ENCODE measurements at places on chromosomes 2 and 18.

DNA sequence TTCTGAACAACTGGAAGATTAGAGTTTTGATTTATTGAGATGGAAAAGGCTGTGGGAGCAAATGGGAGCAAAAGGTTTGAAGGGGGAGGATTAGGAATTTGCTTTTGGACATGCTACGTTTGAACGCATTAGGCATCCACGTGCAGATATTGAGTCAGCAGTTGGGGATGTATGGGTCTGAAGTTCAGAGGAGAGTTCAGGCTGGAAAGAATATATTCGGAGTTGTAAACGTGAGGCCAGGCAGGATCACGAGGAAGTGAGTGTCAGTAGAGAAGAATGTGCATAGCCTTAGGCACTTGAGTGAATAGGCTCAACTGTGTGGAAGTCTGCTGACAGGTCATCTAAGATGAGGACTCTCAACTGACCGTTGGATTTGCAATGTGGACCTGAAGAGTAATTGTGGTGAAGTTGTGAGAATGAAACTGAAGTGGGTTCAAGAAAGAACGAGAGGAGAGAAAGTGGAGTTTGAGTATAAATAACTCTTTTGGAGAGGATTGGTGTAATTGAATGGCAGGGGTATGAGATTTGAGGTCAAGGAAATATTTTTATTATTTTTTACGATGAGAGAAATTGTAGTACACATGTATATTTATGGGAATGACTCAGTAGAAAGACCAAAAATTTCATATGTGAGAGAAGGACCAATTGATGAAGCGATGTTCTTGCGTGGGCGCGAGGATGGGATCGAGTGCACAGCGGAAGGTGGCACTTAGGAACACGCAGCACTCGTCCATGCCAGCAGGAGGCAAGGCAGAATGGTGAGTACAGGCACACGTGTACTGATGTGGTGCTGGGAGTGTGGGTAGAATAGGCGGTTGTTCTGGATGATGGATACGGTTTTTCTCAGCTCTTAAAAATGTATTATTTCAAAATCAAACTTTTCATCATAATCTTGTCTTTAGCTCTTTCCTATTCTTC, 40.5 kb upstream of the POLE4 start:
- DNase-seq = no peak

DNA sequence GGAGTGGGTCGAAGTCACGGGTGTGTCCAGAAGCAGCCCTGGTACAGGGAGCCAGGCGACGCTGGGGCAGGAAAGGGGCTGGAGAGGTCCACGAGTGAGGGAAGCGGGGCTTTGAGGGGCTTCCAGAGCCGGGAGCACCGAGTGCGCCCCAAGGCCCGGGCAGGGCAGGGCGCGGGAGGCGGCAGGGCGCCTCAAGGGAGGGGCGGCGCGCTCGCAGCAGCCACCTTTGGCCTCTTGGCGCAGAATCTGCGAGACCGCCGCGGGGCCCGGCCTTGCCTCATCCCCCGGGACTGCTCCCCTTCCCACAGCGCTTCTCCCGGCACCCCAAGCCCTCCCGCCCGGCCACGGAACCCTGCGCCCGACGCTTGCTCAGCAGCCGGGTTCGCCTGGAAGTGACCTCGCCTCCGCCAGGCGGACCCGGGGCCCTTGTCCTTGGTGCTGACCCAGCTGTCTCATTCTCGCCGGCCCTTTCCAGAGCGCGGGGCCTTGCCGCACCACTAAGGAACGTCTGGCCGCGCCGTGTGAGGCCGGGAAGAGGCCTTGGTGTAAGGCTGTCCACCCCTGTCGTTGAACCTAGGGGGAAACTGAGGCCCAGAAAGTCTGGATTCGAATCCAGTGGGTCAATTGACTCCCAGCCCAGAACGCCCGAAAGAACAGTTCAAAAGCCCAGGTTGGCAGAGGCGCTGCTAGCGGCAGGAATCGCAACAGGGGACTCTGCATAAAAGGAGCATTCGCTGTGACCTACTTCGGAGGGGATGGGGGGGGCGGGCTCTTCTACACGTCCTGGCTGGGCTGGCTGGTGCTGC, 584 bp upstream of the DNER start:
- peak; percentile 7 for DNase-seq

DNA sequence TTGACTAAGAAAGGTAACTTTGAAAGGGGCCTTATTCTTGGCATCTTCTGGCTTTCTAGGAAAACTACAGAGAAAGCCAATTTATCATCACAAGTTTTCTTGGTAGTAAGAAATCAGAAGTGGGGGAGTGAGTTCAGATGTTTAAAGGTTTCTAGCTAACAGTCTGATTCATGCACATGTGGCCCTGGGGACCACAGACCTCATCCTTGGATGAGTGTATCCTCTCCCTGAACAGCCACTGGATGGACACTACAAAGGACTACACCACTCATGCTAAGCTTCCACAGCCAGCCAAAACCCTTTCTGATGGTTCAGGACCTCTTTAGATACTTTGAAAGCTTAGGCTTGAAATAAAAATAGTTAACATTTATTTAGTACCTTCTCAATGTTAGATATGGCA, 218.3 kb upstream of the STK17B start:
- no peak for DNase-seq

- DNase-seq = no peak
Measured at GRCh38 chr18:57095884-57096283, 51.0 kb upstream of the BOD1L2 start.

- DNase-seq = no peak
Measured at GRCh38 chr2:105237045-105237765, 4.3 kb upstream of the GPR45 start.

DNA sequence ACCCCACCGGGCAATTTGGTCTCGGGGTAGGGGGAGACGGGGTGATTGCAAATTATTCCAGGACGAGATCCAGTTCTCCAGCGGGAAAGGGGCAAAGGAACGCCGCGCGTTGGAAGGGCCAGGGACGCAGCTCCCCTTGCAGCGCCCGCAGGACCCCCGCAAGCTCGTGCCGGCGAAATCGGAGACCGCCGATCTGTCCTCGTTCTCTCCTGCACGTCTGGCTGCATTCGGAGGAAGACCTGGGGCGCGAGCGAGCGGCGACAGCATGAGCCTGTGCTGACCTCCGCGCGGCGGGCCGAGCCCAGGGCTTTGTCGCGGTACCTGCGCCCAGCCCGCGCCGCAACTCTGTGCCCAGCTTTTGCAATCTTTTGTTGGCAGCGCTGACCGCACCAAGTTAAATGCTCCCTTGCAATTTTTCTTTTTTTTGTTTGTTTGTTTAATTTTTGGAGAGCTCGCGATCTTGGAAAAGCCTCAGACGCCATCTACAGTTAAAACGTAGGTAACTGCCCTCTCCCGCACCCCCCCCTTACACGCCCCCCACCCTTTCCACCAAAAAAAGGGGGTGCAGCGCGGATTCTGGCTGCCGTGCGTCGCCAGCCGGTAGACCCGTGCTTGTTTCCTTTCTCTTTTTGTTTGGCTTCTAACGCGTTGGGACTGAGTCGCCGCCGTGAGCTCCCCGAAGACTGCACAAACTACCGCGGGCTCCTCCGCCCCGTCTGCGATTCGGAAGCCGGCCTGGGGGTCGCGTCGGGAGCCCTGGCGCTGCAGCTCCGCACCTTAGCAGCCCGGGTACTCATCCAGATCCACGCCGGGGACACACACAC, 667 bp downstream of the TRIB2 start:
- peak; percentile 40 for DNase-seq

DNA sequence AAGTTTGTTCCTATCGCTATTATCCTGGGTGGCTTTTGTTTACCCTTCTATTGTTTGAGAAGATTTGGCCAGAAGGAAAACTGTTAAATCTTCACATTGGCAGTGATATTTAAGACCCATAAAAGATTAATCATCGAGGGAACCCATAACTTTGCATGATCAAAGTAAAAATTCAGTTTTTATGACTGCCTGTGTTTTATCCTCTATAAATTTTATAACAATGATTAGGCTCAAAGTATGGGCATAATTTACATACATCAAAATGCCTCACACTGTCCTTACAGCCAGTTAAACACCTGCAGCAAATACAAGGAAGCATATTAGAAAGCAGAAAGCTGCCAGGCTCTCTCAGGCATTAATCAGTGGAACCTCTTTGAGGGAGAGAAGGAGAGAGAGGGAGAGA, 289.1 kb downstream of the ICOS start:
- no peak for DNase-seq

- DNase-seq = no peak
Measured at GRCh38 chr2:129117434-129117833, 798.8 kb upstream of the HS6ST1 start.

DNA sequence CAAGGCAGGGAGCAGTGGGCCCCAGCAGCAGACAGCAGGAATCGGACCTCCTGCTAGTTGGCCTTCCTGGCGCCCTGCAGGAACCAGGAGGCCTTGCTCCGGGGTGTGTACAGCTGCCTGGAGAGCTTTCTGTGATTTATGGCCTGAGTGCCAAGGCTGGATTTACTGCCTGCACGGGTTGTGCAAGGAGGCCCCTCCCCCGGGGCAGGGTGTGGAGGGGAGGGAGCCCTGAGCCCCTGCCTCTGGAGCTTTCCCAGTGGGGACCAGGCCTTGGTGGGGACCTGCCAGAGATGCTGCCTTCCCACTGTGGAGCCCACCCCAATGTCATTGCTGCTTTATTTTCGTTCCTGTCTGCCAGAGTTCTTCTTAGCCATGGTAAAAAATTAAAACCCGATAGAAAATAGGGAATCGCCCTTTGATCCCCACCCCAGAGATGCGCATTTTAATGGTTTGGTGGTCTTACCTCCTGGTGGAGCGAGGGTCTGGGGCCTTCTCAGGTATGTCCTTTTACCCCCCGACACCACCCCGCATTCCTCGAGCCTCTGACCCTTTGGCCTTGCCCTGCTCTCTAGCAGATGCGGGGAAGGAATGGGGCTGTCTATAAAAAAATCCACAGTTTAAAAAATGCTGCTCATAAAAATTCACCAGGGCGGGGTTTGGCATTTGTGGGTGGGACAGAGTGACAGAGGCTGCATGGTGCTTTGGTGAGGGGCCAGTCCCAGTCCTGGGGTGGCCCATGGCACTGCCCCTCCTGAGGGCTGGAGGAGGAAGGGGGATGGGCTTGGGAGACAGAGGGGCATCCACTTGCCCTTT, 6.9 kb upstream of the RALB start:
- no peak for DNase-seq

GRCh38 chr2:96486696-96487095, 18.5 kb downstream of the NEURL3 start:
- no peak for DNase-seq

- no peak for DNase-seq
Measured at GRCh38 chr2:219998107-219998506, 370.7 kb downstream of the SLC4A3 start.

DNA sequence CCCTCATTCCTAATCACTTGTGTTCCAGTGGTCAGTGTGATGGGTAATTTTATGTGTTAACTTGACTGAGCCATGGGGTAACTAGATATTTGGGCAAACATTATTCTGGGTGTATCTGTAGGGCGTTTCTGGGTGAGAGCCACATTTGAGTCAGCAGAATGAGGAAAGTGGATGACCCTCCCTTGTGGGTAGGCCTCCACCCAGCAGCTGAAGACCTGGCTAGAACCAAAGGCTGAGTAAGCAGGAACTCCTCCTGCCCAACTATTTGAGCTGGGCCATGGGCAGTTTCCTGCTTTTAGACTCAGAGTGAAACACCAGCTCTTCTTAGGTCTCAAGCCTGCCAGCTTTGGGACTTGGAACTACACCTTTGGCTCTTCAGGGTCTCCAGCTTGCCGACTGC, 141.8 kb downstream of the ACKR3 start:
- no peak for DNase-seq

DNA sequence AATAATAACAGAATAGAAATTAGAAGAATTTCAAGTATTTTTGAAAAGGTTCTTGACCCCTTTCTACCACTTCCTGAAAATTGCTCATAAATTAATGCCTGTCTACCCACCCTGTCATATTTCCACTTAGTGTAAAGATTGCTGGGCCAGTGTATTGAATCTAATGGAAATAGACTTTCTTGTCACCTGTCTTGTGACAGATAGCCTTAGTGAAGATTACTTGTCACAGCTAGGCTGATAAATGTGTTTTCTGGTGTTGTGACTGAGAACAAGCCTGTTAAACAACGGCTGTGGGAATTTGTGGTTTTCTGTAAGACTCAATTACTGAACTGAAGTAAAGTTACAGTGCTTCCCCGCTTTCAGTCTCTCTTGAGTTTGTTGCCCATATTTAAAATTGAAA, 37.0 kb downstream of the PIK3C3 start:
- DNase-seq = no peak

DNA sequence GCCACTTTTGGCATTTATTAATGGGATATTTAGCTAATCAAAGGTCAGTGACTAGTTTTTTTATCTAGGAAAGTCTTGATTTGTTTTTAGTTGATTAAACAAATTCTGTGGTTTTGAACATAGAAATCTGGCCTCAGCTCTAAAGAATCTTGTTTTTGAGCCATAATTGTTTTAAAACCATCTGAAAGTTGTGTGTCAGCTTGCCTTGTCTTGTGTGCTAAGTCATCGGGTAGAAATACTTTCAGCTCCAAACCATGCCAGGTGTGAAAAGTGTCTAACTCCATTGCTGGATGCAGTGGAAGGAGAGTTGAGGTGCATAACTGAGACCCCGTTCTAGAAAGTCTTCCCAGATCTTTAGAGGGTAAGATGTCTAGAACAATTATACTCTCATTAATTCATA, 22.7 kb downstream of the FARP2 start:
- no peak for DNase-seq

DNA sequence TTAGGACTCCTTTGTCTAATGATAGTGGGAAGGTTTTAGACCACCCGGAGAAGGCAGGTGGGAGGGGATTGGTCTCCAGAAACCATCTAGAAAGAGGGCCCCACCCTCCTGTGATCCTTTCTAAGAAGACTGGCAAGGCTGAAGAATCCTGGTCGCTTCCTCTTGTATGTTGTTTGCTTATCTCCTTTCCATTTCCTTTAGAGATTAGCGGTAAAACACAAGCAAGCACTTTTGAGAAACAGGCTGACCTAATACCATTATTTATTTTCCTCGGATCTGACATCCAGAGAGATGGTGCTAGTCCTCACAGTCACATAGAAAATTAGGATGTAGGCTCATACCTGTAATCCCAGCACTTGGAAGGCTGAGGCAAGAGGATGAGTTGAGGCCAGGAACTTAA, 45.2 kb upstream of the SPRED2 start:
- no peak for DNase-seq

DNA sequence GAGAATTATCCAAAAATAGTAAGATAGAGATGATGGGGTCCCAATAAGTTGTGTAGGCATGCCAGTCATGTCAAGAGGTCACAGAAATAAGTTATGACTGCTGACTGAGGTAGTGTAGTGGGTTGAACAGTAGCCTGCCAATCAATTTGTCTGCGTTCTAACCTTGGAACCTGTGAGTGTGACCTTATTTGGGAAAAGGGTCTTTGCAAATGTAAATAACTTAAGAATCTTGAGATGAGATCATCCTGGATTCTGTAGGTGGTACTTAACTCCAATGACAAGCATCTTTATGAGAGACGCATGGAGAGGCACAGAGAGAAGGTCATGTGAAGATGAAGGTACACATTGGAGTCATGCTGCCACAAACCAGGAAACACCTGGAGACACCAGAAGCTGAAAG, 31.0 kb downstream of the ACVR1 start:
- DNase-seq = no peak
